EH (cell line): ENCODE measurements at places on chromosomes 7 and 10.

DNA sequence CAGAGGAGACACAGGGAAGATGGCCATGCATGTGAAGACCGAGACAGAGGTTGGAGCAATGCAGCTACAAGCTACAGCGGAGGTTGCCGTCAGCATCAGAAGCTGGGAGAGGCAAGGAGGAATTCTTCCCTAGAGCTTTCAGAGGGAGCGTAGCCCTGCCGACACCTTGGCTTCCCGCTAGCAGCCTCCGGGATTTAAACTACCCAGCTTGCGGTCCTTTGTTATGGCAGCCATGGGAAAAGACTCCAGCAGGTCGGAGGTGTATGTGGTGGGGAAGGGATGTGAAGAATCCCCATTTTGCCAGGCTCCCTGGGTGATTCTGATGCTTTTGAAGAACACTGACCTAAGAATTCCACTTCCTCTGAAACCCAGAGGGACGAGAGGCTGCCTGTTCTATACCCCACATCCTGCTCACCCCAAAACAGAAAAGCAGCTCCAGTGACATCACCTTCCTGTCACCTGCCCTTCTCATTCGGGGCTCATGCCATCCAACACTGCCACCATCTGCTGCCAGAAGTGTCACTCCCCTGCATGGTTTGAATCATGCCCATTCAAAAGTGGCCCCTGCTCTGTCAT is 3.3 kb upstream of the SEPHS1 start:
- DNase-seq, result no peak

GRCh38 chr10:7265396-7266123 is 145.3 kb downstream of the SFMBT2 start:
- DNase-seq, result no peak

DNA sequence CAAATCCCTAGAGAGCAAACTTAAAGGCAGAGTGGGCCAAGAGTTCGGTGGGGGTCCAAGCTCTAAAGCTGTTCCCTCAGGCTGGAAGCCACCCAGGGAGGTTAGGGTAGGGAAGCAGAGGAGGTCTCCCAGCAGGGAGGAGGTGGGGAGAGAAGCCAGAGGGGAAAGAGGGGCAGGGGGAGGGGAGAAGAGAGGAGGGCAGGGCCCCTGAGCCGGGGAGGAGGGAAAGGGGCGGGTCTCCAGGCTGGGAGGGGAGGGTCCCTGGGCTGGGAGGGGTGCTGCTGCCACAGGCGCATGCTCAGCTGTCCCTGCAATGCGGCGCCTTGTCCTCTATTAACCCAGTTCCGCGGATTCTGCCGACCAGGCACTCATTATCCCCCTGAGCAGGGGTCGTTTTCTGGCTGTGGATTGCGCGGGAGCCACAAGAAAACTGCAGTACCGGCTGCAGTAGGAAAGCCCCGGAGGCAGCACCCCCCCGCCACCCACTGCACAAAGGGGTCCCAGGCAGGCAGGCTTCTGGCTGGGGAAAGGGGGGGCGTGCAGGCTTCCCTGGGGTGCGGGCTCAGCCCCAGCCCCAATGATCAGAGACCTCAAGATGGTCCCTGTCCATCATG is 49.3 kb downstream of the CAMK2B start:
- no peak for DNase-seq

DNA sequence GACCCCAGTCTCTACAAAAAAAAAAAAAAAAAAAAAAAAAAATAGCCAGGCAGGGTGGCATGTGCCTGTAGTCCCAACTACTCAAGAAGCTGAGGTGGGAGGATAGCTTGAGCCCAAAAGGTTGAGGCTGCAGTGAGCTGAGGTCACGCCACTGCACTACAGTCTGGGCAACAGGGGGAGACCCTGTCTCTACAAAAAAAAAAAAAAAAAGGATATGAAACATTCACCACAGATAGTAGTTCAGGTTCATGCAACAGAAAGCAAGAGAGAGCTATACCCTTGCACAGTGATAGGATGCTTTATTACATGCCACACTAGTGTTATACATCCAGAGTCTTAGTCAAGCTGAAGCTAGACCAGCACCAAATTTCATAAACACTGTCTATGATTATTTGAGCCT is 148.4 kb upstream of the KAT6B start:
- no peak for DNase-seq

DNA sequence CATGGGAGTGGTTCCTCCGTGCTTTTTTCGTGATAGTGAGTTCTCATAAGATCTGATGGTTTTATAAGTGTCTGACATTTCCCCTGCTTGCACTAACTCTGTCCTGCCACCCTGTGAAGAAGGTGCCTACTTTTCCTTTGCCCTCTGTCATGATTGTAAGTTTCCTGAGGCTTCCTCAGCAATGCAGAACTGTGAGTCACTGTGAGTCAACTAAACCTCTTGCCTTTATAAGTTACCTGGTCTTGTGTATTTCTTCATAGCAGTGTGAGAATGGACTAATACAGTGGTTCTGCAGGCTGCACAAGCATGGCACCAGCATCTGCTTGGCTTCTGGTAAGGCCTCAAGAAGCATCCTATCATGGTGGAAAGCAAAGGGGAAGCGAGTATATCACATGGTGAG is 1144.6 kb downstream of the SORCS3 start:
- no peak for DNase-seq

- no peak for DNase-seq
Measured at GRCh38 chr7:30968294-30968693, 4.5 kb downstream of the GHRHR start.

DNA sequence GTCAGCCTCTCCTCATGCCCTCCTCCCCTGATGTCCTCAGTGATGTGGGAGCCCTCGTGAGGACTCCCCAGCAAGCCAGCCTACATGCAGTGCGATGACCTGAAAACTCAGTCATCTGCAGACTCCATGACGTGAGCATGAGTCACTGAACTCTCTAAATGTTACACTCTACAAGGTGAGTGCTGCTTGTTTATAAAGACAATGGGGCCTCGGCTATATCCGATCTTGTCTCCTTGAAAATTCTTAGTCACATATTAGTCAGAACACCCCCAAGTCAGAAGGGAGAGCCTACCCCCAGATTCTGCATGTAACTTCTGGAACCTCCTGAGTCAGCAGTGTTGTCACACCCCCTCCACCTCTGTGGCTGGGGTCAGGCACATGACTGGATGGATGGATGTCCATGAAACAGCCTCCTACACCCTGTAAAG is 673.8 kb downstream of the INHBA start:
- peak; percentile 91 for DNase-seq

DNA sequence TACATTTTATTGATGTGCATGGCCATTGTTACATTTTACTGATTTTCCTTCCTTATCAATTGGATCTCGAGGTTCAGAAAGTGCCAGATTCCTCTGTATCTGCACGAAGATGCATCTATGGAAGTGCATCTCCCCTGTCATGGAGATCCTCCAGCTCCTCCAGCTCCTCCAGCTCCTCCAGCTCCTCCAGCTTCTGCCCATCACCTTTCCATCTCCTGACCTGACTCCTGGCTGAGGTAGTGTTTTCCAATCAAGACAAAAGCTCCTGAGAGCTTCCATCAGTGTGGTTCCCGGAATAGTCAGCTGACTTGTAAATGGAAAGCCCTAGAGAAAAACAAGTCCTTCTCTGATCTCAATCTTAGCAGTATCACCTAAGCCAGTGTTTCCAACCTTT is 90.8 kb upstream of the KLF6 start:
- DNase-seq, result no peak

DNA sequence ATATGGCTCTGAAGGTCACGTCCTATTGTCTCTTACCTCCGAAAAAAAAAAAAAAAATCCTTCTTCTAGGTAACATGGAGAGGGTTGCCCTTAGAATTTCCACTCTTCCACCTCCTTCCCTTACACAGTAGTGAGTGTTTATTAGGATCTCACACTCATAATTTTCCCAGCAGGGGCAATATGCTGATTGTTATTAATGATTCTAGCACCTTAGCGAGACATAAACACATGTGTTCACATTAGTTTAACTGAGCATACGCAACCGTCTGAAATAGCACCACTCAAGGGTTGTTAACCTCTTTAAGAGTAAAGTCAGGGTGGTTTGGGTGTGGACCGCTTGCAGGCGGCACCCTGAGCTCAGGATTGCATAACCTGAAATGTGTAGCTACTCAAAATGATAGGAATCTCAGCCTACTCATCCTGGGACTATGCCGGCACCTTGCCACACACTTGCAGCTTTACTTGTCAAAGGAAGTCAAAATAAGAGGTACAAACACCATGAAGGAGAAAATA is 52.2 kb downstream of the CPEB3 start:
- peak; percentile 80 for DNase-seq

- DNase-seq, result peak; percentile 83
Measured at GRCh38 chr10:110498982-110499795, 1.5 kb downstream of the DUSP5 start.

DNA sequence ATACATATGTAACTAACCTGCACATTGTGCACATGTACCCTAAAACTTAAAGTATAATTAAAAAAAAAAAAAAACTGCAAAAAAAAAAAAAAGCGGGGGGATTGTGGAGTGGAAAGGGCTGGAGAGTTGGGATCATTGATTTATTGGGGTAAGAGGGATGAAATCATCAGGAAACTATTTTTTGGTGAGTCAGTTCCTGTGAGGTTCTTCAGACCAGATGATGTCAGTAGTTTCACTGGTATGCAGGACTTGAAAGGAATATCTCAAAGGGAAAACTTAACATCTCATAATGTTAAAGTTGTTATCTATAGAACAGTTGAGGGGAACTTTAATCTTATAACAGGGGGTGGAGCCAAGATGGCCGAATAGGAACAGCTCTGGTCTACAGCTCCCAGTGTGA is 32.6 kb upstream of the TECTB start:
- DNase-seq, result peak; percentile 74

- peak; percentile 95 for DNase-seq
Measured at GRCh38 chr10:80509403-80510161, 28.1 kb upstream of the SH2D4B start.

- DNase-seq, result no peak
Measured at GRCh38 chr10:7311218-7311849, 99.5 kb downstream of the SFMBT2 start.

DNA sequence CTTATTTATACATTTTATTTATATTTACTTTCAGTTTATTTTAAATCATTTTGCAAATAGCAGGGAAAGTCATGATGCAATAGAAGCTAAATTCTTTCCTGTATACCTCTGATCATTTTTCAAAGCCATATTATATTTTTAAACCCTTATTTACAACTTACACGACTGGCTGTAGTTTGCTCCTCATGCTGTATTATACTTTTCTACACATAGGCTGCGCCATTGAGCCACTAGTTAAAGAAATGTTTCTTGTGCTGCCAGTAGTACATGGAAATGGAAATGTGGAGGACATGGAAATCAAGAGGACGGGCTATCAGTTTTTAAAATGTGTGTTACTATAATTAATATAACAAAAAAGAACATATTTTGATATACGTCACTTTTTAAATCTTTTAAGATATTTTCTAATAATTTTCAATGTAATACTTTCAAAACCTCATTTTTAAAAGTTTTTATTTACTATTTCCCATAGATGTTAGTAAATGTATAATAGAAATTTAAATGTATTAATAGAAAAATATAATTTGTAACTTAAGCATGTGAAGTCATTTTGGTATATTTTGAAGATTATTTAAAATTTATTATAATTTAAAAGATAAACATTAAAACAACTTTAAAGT is 118.5 kb downstream of the VTI1A start:
- DNase-seq, result peak; percentile 75

GRCh38 chr10:103649654-103650423 is 156.3 kb downstream of the NEURL1 start:
- no peak for DNase-seq

DNA sequence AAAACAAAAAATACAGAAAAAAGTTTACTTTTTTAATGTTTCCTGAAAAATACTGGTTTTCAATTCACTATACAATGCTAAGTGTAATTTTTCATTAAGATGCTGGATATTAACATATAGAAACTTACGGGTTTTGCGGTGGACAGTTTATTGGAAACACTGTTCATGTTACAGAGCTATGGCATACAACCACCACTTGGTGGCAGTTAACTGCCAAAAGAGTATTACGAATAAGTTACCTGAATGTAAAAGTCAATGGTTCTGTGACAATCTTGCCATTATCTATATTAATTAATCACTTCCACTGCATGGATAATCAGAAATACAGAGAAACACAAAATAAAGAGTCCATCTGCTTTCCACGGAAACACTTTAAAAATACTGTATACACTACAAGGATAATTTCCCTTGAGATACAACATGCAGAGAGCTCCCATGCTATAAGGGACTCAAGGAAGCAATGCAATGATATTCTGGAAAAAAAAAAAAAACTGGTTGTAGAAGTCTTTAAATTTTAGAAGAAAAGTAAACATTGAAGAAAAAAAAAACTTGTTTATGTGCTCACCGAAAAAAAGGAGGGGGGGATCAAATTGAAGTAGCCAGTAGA is 97.0 kb downstream of the TPK1 start:
- DNase-seq, result no peak

- peak; percentile 59 for DNase-seq
Measured at GRCh38 chr10:21687266-21688008, 153.4 kb downstream of the MLLT10 start.

DNA sequence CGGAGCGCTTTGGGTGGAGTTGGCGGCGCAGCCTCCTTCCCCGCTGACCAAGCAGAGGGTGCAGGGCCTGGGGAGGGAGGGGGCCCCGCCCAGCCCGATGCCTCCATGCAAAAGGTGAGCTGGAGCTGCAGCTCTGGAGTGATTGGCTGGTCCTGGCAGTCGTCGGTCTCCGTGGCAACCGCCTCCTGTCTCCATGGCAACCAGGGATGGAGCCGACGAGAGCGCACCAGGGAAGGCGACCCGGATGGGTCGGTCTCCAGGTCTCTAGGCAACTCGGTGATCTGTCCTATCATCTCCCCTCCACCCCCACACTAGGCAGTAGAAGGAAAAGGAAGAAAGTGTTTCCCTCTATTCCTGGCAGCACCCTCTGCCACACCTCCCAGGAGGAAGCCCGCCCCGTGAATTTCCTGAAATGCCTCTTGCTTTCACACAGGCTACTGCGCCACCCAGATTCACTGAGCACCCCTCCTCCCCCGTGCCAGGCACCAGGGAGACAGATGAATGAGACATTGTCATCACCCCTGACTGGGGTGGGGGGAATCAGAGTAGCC is 647 bp upstream of the NACAD start:
- DNase-seq, result peak; percentile 67

DNA sequence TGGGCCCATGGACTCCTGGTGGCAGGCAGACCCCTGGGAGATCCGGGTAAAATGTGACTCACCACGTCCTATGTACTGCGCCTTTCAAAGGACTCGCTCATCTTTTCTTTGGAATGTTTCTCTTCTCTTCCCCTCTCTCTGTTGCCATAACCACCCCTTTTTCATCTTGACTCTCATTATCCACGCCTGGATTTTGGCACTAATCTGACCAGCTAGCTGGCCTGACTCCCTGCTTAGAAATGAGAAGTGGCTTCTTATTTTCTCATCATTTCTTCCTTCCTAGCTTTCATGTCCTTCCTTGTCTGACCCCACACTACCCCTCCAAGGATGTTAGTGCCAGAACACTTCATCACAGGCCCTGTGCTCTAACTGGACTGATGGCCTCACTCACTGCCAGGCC is 98.0 kb upstream of the FAM171A1 start:
- peak; percentile 25 for DNase-seq

GRCh38 chr7:32881074-32881982 is 10.2 kb downstream of the KBTBD2 start:
- DNase-seq, result peak; percentile 67
